ENCODE measurements at places on chromosomes 12 and 14.

DNA sequence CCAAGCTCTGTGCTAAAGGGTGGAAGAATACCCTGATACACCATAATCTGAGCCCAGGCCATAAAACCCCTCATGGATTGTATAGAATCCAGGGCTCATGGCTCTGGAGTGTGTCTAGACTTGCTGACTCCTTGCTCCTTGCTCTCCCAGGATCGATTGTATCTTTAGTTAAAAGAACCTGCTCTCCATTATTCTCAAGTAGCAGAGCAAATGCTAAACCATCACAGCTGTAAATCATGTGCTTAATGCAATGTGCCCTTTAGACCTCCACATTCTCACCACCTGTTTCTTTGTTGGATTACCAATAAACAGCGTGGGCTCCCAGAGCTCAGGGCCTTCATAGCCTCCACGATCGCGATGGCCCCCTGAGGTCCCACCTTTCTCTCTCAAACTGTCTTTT lies 411.6 kb upstream of the FBXO33 start:
- no peak for DNase-seq

- DNase-seq: no peak
Measured at GRCh38 chr12:83016218-83016835, 329.6 kb downstream of the TMTC2 start.

GRCh38 chr12:10243818-10244520 lies 31.3 kb downstream of the GABARAPL1 start:
- DNase-seq: no peak

- no peak for DNase-seq
Measured at GRCh38 chr12:38373784-38374183, 57.2 kb downstream of the ALG10B start.

DNA sequence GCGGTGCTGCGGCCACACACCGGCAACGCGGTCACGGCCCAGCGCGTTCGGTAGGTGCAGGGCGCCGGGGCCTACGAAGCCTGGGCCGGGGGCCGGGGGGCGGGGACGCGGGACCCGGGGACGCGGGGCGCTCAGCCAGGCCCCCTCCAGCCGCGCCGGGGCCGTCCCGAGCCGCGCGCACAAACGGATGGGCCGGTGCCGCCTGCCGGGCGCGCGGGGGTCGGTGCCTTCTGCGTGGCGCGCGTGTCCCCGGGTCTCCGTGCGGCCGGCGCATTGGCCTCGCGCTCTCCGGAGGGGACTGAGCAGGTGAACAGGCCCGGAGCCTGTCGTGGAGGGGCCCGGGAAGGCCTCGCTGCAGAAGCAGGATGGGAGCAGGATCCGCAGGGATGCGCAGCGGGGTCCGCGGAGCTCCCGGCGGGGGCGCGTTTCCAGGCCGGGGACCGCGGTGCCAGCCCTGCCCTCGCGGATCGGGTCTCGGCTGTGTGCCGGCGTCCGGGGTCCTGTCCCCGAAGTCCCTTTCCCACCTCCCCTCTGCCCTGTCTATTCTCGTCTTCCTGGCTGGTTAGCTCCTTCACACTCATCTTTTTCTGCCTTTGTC lies 421 bp downstream of the GLT1D1 start:
- DNase-seq: no peak

DNA sequence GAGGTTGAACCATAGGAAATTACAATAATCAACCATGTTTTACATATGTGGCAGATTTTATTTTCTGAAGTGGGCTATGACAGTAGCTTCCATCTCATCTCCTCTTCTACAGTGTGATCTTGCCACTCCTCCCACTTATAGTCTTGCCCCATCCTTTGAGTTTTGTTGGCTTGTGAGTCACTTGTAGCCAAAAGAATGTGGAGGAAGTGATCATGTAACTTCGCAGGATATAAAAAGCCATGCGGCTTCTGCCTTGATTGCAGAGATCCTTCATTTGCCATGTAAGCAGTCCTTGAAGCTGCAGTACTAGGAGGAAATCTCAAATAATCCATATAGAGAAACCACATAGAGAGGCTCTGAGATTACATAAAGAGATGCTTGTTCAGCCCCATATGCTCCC lies 13.7 kb upstream of the ZNF84 start:
- no peak for DNase-seq

- no peak for DNase-seq
Measured at GRCh38 chr14:21825149-21825743, 151.6 kb upstream of the OR4E1 start.

DNA sequence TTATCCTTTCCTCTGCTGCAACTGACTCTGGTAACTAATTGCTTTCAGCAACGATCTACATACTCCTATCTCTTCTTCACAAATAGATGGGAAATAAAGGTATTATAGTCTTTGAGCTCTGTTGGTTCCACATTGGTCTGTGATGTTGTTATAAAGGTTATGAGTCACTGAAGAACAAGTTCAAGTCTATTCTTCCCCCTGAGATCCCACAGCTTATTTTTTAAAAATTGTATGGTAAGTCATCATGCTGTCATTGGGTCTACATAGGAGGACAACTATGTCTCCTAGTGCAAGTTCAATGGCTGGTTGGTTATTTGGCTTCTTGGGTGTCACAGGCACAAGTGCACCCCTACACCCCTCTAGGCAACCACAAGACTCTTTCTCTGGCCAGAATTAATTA lies 49.6 kb upstream of the PTCSC3 start:
- no peak for DNase-seq

DNA sequence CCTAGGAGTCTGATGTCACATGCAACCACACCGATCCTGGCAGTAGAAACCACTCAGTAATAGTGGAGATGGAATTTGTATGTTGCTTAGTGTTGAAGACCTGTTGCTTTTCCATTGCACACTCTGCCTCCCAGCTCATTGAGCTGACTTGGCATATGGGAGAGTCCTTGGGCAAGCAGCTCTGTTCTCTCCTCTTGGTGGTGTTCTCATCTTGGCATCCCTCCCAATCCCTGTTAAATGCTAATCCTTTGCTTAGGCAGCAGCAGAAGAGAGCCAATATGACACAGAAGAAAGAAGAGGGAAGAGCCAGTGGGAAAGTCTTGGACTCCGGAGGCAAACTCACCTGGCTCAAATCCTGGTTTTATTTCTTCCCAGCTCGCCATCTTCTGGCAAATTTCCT lies 178.0 kb upstream of the CAND1 start:
- DNase-seq: no peak

DNA sequence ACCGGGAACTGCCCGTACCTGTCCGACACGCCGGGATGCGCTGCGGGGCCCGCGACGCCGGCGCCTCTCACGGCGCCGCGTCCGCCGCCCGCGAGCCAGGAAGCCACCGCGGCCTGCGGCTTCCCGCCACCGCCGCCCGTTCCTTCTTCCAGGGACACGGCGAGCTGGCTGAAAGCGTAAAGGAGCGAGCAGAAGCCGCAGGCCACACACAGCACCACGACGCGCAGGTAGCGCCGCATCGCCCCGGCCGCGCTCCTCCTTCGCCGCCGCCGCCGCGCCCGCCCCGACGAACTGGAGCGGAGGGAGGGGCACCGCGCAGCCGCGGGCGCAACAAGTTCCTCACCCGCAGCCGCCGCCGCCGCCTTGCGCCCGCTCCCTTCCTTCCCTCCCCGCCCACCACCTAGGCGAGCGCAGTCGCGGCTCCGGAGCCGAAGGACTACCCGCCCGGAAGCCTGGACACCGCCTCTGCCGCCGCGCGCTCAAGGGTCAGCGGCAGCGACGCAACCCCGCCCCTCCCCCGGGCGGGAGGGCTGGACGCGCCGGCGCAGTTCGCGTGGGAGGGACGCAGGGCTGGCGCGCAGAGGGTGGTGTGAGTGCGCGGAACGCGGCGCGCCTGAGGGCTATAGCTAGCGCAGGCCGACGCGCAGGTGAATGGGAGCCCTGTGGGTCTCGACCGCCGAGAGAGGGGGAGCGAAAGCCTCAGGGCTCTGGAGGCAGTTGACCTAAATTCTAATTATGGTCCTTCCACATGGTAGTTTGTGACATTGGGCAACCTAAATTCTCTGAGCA lies at the start of gene GXYLT1:
TSS of gene GXYLT1 (minus strand) at position 467 of the 789 bp plus-strand sequence. CDS start at position 239, 228 bp downstream.
- DNase-seq: peak; percentile 18

DNA sequence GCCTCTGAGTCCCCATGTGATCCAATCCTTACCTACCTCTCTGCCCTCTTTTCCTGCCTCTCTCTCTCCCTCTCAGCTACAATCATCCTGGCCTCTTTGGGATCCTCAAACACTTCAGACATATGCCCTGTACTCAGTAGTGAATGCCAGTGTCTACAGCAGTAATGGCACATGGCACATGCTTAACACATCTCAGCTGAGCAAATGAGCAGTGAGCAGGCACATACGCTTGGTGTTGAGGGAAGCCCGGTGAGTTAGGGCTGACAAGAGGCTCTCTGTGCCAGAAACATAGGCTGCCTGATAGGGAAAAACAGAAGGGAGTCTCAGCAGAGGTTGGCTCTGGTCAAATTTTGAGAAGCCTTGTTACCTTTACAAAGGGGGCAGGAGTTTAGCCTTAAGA lies 409.1 kb downstream of the TMEM132D start:
- DNase-seq: no peak

GRCh38 chr14:103448097-103448496 lies 62.9 kb downstream of the MARK3 start:
- no peak for DNase-seq

- DNase-seq: no peak
Measured at GRCh38 chr12:2624543-2625288, 170.1 kb upstream of the FKBP4 start.

GRCh38 chr12:79635676-79636075 lies 55.1 kb downstream of the PAWR start:
- DNase-seq: no peak

- no peak for DNase-seq
Measured at GRCh38 chr12:40099423-40099853, 6.4 kb downstream of the SLC2A13 start.

GRCh38 chr12:4829161-4829792 lies 80.4 kb upstream of the KCNA1 start:
- no peak for DNase-seq

GRCh38 chr12:127295630-127296029 lies 971.3 kb upstream of the TMEM132C start:
- DNase-seq: no peak

GRCh38 chr12:127728729-127729128 lies 538.2 kb upstream of the TMEM132C start:
- no peak for DNase-seq

DNA sequence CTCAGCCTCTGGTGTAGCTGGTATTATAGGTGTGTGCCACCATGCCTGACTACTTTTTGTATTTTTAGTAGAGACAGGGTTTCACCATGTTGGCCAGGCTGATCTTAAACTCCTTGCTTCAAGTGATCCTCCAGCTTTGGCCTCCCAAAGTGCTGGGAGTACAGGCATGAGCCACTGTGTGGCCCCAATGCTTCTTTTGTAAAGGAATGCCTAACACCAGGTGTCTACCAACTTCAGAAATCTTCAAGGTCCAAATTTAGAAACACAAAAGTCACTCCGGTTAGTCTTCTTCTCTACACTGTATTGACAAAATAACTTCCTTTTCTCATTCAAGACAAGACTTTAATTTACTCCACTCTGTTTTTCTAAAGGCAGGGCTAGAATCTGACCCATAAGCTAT lies 188.7 kb downstream of the PRKD1 start:
- no peak for DNase-seq

DNA sequence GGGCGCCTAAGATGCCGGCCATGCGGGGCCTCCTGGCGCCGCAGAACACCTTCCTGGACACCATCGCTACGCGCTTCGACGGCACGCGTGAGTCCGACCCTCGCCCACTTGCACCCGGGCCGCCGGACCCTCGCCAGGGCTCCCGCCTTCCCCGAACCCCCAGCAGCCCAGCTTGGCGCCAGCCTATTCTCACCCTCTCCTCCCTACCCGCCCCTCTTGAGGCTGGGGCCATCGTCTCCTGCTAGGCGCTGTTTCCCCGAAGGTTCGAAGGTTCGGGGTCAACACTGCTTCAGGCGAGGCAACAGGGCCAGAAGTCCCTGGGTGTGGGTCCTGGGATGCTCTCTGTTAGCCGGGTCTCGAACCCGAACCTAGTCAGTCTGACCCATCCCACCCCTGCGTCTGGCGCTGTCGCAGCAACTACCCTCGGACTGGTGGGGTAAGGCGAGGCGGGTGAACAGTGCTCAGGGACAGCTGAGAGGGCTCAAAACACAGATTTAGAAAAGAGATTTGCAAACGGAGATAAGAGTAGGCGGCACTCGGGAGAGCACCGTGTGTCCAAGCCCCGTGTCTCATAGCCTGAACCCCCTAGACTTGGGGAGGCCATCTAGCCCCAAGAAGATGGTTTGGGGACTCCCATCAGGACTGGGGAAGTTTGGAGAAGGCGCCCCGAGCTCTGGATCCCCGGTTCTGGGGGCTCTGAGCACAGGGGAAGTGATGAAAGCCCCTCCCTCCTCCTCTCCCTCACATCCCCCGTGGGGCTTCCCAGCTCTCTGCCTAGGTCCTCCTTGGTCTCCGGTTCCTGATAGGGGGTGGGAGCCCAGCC lies 787 bp downstream of the KCNH3 start:
- no peak for DNase-seq

GRCh38 chr14:60956632-60957031 lies 24.2 kb downstream of the TRMT5 start:
- DNase-seq: no peak

- DNase-seq: no peak
Measured at GRCh38 chr14:93051600-93052546, 63.9 kb downstream of the ITPK1 start.

DNA sequence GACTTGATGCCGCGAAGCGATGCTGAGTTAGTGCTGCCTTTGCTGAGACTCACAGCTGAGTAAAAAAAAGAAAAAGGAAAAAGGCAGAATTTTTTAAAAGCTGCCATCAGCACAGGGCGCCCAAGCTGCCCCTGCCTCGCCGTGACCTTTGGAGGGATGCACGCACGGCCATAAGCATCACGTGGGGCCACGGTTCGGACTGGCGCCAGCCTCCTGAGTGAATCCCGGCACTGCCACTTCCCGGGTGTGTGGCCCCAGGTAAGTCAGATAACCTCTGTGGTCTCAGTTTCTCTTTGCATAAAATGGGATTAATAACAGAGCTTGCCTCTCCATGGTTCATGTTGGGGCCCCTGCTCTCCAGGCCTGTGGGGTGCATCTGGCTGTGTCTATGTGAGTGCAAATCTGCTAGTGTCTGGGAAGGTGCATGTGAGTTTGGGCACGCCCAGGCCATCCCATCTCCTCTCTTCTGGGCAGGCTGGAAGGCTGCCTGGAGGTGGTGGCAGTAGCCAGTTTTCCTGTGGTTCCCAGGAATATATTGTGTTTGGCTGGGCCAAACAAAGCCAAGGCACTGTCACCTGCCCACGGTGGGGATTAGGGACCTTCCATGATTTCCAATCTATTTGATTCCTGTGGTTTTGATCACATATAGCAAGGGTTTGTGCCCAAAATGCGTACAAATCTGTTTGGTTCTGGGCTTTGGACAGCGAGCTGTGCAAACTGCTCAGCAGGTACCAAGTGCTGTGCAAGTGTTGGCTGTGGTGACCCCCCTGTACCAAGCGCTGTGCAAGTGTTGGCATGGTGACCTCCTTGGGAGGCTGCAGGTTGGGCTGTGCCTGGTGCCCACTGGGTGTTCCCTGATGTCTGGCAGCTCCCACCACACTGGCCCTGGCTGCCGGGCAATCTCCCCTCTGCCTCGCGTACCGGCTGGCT lies 43.5 kb upstream of the NCOR2 start:
- no peak for DNase-seq

DNA sequence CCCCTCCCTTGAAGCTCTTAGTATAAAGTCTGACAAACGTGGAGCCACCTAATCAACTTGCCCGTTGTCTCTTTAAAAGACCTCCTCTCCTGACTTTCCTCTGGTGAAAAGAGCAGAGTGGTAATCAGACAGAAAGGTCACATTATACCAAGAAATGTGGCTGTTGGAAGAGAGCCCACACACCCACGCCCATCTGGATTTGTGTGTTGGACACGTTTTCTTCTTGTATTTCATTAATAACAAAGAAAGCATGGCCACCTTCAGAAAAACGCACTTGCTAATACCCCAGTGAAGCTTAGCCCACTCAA lies 41.3 kb downstream of the CCDC60 start:
- no peak for DNase-seq

GRCh38 chr14:100621806-100622205 lies 34.6 kb upstream of the BEGAIN start:
- no peak for DNase-seq
